Prostate gland (tissue), 2 donors: ENCODE measurements at places on chromosomes 6 and 20. TPM values are rescaled to one million over a fixed set of nuclear protein-coding genes. Genes with fewer than 3 reads are reported as not detected.

SIRPB2 gene
- total RNA-seq: 3.2 TPM

GSTA1 gene
- total RNA-seq: 24.0 TPM

TRIM40 gene
- not detected for total RNA-seq

GPLD1 gene
- 3.1 TPM for total RNA-seq

HLA-DQA1 gene
- 3.7 TPM for total RNA-seq

SLC39A7 gene
- 109 TPM for total RNA-seq

DNA sequence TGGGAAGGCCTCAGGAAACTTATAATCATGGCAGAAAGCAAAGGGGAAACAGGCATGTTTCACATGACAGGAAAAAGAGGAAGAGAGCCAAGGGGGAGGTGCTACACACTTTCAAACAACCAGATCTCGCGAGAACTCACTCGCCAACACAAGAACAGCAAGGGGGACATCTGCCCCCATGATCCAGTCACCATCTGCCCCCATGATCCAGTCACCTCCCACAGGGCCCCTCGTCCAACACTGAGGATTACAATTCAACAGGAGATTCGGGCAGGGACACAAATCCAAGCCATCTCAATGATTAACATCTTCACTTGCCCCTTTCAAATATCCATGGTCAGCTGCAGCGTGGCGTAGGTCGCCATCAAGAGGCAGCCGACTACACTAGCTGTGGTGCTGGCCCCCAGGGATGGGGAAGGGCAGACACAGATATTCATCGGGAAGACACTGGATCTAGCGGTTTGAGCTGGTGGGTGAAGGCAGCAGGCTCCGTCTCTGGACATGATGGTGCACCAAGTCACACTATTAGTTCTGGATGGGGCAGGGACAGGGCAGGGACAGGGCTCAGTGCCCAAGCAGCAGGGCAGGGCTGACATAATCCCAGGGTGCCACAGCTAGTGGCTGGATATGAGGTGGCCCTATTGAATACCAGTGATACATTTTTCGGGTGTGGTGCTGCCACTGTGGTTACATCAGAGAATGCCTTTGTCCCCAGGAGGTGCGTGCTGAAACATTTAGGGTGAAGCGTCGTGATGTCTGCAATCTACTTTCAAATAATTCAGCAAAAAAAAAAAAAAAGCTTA, 31.6 kb downstream of the TUBB2B start:
- DNase-seq: no peak
- no peaks in the 10 kb centered on the region for H3K4me1 ChIP-seq
- no peak overlapping the region for H3K4me3 ChIP-seq

GRCh38 chr20:3729378-3729777, 3.1 kb upstream of the HSPA12B start:
- H3K36me3 ChIP-seq: no peaks in the 10 kb centered on the region
- no peaks in the 10 kb centered on the region for H3K27me3 ChIP-seq
- H3K4me3 ChIP-seq: no peak overlapping the region
- no peak overlapping the region for H3K27ac ChIP-seq
- no peak for DNase-seq
- no peaks in the 10 kb centered on the region for H3K4me1 ChIP-seq

- H3K4me3 ChIP-seq: no peak overlapping the region
- H3K27me3 ChIP-seq: no peaks in the 10 kb centered on the region
- DNase-seq: no peak
- no peaks in the 10 kb centered on the region for H3K36me3 ChIP-seq
- H3K4me1 ChIP-seq: no peaks in the 10 kb centered on the region
Observed at GRCh38 chr6:33604941-33605854, 15.9 kb upstream of the ITPR3 start.

DNA sequence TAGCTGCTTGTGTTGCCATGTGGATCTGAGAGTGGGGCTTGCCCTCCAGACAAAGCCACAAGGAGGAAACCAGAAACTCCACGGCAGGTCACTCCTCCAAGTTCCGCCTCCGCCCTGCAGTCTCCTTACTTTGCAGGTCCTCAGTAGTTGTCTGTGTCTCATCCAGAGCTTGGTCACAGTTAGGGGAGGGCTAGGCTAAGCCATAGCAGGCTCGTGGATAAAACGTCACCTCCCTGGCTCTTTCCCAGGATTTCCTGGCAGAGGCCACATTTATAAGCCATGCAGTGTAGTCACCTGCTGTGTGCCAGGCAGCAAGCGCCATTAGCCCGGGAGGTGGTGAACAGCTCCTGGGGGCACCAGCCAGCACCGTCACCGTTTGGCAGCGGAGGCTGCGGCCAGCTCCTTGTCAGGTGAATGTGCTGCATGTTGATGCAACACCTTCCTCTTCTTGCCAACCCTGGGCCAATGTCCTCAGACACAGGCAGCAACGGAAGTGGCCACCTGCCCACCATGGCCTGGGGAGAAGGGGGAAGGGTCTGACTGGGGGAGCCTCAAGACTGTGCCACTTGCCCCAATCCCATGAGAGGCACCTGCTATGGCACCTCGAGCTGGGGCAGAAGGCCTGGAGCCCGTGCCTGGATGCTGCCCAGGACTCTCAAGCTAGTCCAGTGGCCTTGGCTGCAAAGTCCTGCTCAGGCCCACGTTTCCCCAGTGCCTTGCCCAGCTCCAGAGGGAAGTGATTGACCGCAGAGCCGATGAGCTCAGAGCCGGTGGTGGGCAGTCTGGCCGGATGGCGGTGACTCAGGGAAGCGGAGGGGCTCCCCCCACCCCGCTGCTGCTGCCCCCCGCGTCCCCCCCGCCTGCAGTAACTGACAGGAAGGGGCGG, 39.0 kb upstream of the SLCO4A1 start:
- no peaks in the 10 kb centered on the region for H3K27me3 ChIP-seq
- H3K27ac ChIP-seq: peak overlapping the region; percentile 53
- H3K4me1 ChIP-seq: peaks cover 5% of the 10 kb centered on the region

DNA sequence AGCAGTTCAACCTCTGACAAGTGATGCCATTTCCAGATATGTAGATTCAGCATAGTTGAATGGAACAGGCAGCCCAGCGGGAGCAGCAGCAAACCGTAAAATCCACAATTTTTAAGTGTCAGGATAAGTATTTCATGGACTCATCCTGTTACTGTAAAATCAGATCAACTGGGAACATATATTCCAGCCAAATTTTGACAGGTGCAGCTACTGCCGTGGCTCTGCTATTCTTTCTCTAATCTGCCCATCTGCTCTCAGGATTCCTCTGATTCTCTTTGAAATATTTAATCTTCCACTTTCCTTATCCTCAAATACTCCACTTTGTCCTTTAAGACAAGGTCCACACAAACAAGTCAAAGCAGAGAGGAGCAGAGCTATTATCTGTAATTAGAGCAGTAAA, 245.4 kb upstream of the ASCC3 start:
- no peaks in the 10 kb centered on the region for H3K4me1 ChIP-seq
- H3K27me3 ChIP-seq: no peaks in the 10 kb centered on the region
- DNase-seq: no peak
- no peak overlapping the region for H3K27ac ChIP-seq

DNA sequence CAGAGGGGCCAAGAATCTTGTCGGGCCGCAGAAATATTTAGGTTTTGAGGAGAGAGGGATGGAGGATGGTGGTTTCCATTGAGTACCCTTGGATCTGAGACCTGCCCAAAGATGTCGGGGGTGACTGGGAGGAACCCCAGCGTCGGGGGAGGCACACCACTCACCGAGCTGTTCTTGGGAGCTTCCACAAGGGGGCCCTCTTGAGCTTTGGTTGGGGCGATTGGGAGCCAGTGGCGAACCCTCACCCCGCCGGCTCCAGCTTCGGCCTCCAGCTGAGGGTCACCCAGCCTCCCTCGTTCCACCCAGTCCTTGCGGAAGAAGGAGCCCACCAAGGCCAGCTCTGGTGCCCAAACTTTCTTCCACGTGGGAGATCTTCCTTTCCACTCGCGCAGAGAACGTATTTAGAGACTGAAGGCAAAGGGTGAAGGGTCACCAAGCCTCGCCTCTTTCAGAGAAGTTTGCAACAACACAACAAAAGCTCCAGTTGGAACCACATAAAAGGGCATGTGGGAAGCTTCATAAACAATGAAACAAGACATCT, 33.6 kb downstream of the APCDD1L start:
- no peak for DNase-seq
- no peaks in the 10 kb centered on the region for H3K27me3 ChIP-seq
- no peaks in the 10 kb centered on the region for H3K36me3 ChIP-seq
- H3K27ac ChIP-seq: no peak overlapping the region
- peaks cover 3% of the 10 kb centered on the region for H3K4me1 ChIP-seq

- peak; percentile 24 for DNase-seq
- peak overlapping the region; percentile 68 for H3K27ac ChIP-seq
- H3K4me1 ChIP-seq: no peaks in the 10 kb centered on the region
- peak overlapping the region; percentile 16 for H3K4me3 ChIP-seq
- no peaks in the 10 kb centered on the region for H3K27me3 ChIP-seq
- no peaks in the 10 kb centered on the region for H3K36me3 ChIP-seq
Observed at GRCh38 chr6:25138233-25138933, 140.8 kb upstream of the CARMIL1 start.

- H3K4me1 ChIP-seq: no peaks in the 10 kb centered on the region
- no peaks in the 10 kb centered on the region for H3K36me3 ChIP-seq
- H3K27me3 ChIP-seq: no peaks in the 10 kb centered on the region
- H3K4me3 ChIP-seq: no peak overlapping the region
- H3K27ac ChIP-seq: no peak overlapping the region
- DNase-seq: peak; percentile 15
Observed at GRCh38 chr20:15930311-15931305, 642.6 kb downstream of the KIF16B start.

GRCh38 chr6:169837529-169838250, 86.3 kb downstream of the ERMARD start:
- H3K27me3 ChIP-seq: no peaks in the 10 kb centered on the region
- no peak overlapping the region for H3K27ac ChIP-seq
- H3K4me1 ChIP-seq: no peaks in the 10 kb centered on the region
- H3K36me3 ChIP-seq: no peaks in the 10 kb centered on the region
- no peak overlapping the region for H3K4me3 ChIP-seq

DNA sequence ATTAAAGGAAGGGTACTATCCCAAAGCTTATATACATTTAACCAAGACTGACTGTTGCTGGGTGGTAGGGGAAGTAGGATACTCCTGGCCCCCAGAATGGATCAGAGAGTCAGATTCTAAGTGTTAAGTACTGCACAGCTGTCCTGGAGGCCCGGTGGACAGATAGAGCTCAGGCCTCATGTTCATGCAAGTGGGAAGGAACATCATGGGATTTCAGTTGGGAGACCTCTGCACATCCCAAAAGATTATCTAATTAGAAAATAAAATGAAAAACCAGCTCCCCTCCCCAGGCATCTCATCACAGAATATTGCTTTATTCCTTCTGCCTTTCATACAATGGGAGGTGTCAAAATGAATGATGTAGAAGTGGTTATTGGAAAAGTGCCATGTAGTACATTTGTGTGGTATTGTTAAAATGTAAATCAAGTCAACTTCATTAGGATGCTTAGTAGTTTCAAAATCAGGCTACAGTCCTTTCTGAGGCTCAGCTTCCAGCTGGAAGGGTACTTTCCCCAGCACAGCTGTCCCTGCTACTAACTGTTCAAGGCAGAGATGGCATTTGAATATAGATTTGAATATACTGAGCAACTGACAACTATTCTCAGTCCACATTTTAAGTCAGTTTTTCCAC, 82.9 kb downstream of the SLC35B3 start:
- H3K36me3 ChIP-seq: no peaks in the 10 kb centered on the region
- no peaks in the 10 kb centered on the region for H3K4me1 ChIP-seq
- H3K4me3 ChIP-seq: no peak overlapping the region

- H3K27ac ChIP-seq: no peak overlapping the region
- H3K4me1 ChIP-seq: no peaks in the 10 kb centered on the region
- H3K4me3 ChIP-seq: no peak overlapping the region
- DNase-seq: no peak
Observed at GRCh38 chr20:9228774-9229450, 160.0 kb downstream of the PLCB4 start.

DNA sequence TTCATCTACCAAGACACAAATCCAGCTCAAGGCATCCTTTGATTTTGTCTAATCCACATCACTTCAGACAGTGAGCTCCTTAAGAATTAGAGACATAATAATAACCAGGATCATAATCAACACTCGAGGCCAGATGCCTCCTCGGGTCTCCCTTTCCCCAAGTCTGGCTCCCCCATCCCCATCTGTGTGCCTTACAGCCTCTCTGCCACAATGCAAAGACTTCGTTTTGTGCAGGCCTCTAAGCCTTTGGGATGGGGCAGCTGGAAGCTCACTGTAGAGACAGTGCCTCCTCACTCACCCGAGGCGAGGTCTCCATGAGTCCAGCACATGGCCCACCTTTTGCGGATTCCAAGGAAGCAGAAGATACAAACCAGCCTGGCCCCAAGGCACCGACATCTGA, 30.3 kb downstream of the LRFN2 start:
- no peak for DNase-seq
- H3K4me1 ChIP-seq: no peaks in the 10 kb centered on the region
- H3K27ac ChIP-seq: no peak overlapping the region

GRCh38 chr20:15986690-15987089, 586.6 kb downstream of the KIF16B start:
- DNase-seq: no peak
- no peaks in the 10 kb centered on the region for H3K36me3 ChIP-seq
- H3K27me3 ChIP-seq: no peaks in the 10 kb centered on the region
- H3K4me3 ChIP-seq: no peak overlapping the region

GRCh38 chr6:129672881-129673631, 36.9 kb downstream of the ARHGAP18 start:
- H3K36me3 ChIP-seq: no peaks in the 10 kb centered on the region
- no peak for DNase-seq
- peak overlapping the region; percentile 7 for H3K27ac ChIP-seq
- H3K27me3 ChIP-seq: no peaks in the 10 kb centered on the region
- no peak overlapping the region for H3K4me3 ChIP-seq
- H3K4me1 ChIP-seq: no peaks in the 10 kb centered on the region

- H3K36me3 ChIP-seq: peaks cover under 1% of the 10 kb centered on the region
- no peak for DNase-seq
- peak overlapping the region; percentile 82 for H3K27ac ChIP-seq
- no peaks in the 10 kb centered on the region for H3K4me1 ChIP-seq
Observed at GRCh38 chr6:170288091-170288631, 2.7 kb downstream of the DLL1 start.
